ENCODE measurements at places on chromosomes 7 and 10.

GRCh38 chr7:66321283-66321682, 116.1 kb downstream of the TPST1 start:
- no peak for DNase-seq

DNA sequence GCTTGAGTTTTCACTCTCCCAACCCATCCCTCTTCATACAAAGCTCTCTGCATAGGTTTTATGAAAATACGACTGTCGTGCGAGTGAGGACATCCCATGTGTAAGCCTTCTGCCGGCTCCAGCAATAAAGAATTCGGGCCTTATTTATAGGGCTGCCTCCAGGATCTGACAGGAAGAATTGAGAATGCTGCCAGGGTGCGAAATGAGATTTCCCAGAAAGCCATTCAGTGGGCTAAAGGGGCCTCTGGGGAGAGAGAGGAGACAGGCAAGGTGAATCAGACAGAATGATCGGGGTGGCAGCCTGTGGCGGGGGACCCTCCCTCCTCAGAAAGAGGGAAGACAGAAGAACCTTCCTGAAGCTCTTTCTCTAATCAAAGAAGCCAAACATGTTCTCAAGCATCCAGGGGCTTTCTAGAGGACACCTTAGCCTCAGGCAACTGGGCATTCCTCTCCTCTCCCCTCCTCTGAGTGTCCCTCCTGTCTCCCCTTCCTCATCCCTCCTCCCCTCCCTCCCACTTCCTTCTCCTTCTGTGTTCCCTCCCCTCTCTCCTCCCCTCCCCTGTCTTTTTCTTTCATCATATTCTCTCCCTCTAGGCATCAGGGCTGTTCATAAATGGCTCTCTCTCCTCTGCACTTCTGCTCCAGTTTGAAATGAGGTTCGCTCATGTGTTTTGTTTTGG, 410.9 kb downstream of the TYW1 start:
- DNase-seq = no peak

DNA sequence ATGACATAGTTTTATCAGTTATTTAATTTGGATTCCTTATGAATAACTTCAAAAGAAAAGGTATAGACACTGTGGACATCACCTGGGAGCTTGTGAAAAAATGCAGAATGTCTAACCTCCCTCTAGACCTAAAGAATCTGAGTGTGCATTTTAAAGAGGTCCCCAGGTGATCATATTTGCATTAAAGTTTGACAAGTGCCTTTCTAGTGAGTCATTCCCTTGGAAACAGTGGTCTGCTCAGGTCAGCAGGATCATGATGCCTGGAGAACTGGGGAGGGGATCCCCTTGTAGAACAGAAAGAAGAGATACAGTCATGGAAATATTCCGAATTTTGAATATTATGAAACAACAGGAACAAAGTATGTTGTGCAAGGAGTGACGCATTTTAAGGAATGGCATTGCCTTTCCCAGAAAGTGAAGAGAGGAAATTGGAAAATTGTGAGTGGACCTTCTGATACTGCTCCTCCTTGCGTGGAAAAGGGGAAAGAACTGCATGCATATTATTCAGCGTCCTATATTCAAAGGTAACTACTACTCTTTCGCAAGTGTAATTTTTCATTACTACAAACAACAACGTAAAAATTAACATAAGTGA, 4.6 kb downstream of the STEAP2 start:
- DNase-seq = no peak

DNA sequence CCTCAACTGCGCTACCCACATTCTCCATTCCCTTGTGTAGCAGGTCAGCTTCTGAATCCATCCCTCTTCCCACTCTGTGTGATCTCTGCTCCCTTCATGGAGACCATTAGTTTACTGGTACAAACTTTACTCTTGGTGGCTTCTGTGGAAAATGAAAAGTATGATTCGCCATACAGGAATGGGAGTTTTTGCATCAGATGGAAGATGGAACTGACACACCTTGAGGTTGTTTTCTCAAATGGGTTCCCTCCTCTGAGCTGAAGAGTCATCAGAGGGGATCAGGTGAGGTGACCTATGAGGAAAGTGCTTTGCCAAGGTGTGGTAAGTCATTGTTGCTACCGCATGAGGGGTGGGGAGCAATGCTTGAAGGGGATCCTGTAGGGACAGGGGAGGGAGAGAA, 266.8 kb downstream of the INHBA start:
- no peak for DNase-seq

DNA sequence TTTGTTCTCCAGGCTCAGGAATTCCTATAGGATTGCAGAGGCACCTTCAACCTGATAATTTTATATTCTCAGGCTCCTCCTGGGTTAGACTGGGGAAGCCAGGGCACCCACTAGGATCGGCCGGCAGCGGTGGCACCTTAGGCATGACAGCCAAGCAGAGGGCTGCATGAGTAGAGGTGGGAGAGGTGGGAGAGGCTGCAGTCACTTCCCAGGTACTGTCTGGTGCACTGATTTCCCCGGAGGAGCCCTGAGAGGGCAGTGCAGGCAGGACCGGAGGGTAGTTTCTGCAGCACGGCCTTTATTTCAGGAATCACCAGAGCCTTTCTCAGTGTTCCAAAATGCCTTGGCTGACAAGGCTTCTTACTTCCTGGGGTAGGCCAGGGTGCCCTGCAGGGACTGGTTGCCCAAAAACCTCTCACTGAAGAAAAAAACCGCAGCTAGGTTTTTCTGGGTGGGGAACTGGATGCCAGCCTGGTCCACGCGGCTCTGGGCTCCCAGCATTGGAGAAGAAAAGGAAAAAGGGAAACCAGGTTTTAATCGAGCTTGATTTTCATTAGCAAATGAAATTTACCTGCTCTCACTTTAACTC, 3.6 kb upstream of the HOXA13 start:
- no peak for DNase-seq

DNA sequence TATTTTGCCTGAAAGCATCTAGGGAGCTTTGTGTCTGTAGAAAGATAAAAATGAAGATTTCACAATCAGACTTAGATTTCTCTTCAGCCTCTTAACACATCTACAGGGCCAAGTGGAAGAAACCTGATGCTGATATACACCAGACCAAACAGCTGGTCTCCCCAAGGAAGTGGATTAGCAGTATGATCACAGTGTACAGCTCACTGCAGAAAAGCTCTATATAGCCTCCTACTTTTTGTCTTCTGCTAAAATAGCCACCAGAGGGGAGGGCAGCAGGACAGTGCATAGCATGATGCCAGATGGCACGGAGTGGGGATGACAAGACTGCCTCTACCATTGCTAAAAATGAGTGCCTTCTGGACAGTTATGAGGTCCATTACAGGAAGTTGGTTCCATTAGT, 16.0 kb downstream of the FAM13C start:
- no peak for DNase-seq
